ENCODE measurements at places on chromosomes 11 and 22. TPM values are rescaled to one million over a fixed set of nuclear protein-coding genes. Genes with fewer than 3 reads are reported as not detected.

- DNase-seq, result no peak
These were observed 151.1 kb downstream of the FEZ1 start for GRCh38 chr11:125344846-125345420.

- DNase-seq, result peak; percentile 77
These were observed 627 bp downstream of the ASCL2 start for GRCh38 chr11:2269601-2270321.

C11orf91 gene
- not detected for polyA plus RNA-seq

DNA sequence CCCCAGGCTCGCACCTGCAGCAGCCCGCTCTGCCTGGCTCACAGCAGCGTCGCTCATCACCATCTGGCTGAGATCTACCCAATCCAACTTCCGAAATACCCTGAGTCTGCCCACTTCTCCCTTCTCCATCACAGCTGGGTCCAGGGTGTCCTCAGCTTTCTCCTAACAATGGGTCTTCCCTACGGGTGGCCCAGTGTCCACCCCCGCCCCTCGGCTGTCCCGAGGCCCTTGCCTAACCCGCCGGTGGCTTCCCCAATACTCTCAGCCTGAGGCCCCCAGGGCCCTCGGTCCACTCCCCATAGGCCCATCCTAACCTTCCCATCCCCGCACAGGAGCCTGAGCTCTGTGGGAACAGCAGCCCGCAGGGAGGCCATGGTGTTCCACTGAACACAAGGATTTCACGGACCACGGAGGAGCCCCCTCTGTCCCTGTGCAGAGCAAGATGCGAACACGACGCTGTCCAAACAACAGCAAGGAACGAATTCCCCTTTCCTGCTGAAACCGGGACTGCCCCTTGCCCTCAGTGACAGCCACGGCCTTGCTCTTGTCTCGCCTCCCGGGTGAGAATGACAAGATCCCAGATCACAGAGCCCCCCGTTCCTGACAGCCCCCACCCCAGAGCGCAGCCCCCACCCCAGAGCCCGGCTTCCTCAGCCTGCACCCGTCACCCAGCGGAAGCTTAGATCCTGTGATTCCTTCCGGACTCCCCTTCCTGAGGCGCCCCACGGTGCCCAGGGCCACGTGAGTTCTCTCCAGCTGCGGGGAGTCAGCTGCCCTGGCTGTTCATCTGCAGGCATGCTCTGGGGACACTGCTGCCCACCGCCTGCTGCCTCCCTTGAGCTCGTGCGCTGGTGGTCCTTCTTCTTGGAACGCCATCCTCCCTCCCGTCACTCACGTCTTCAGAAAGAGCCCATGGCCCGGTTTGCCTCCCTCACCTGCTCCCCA lies 48.8 kb upstream of the CARS1 start:
- DNase-seq, result no peak

- DNase-seq, result peak; percentile 74
These were observed 19.8 kb downstream of the TPST2 start for GRCh38 chr22:26570115-26570514.

OR8K3 gene
- not detected for polyA plus RNA-seq

DNA sequence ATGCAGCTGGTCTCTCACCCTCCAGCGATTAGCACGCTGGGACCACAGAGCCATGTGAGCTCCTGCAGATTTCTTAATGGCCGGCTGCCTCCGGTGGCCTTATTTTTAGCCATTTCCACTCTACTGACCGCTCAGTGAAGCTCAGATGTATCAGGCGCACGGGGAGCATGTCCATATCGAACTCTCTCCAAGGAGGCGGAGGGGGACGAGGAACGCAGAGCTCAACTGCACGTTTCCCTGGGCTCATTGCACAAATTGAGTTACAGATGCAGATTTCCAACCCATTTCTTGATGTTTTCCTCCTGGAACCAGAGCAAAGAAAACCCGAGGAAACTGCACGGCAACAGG lies 207.1 kb downstream of the CTTN start:
- DNase-seq, result no peak

OR8H2 gene
- polyA plus RNA-seq, result not detected

- DNase-seq, result no peak
These were observed 297.4 kb upstream of the LUZP2 start for GRCh38 chr11:24199461-24199860.

- no peak for DNase-seq
These were observed 2.1 kb downstream of the SMIM38 start for GRCh38 chr11:69157822-69158231.

SGSM1 gene
- 3.6 TPM for polyA plus RNA-seq

DNA sequence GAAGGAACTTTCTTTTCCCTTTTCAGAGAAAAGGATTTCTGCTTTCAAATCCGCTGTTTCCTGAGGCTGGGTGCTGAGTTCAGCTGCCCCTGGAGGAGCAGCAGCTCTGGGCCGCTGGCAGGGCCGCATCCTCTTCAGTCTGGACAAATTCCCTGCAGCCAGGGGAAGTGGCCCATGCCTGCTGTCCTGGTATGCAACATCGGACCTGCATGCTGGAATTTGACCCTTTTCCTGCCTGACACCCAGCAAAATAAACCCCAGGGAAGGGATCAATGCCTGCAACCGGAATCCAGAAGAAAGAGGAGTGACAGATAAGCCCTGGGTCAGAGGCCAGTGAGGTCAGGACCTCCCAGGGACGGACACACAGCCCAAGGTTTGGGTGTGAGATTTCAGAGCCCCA lies 54.1 kb upstream of the LINC01488 start:
- peak; percentile 36 for DNase-seq

DNA sequence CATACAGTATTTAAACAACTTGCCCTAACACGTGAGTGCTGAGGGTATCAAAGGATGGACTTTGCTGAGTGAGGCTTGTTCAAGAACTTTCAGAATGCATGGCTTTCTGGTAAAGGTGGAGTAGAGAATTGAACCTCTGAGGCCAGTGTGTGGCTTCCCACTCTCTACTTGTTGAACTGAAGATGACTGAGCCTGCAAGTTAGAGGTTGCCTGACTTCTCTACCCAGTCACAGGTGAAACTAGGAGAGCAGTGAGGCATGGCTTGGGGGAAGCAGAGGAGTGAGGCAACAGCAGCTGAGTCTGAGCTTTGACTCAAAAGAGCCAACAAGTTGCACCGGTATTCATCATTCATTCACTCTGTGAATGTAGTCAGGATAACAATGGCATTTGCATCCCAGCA lies 256.4 kb upstream of the SESN3 start:
- no peak for DNase-seq

GRCh38 chr11:120605469-120605868 lies 93.9 kb downstream of the GRIK4 start:
- DNase-seq, result no peak

Data from kidney (tissue), 22 donors.